GM12892 (cell line): ENCODE measurements at places on chromosomes 3 and 15.
A peak's percentile ranks its signal among the peaks of the same experiment; 100 is the strongest.

DNA sequence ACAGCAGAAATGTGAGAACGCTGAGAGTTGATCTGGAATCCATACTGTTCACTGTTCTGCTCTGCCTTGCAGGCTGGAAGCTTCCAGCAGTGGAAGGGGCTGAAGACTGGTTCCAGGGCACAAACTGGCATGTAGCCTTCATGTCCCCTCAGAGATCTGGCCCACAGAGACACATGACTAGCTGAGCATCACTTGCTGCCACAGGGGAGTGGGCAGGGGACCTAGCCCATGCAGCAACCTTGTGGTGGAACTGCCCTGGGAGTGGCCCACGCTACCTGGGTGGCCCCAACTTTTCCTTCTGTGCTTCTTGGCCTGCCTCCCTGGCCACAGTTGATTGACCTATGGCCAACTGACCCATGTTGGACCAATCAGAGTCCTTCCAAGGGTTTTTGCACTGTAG is 98.1 kb downstream of the TPRA1 start:
- DNase-seq = no peak

DNA sequence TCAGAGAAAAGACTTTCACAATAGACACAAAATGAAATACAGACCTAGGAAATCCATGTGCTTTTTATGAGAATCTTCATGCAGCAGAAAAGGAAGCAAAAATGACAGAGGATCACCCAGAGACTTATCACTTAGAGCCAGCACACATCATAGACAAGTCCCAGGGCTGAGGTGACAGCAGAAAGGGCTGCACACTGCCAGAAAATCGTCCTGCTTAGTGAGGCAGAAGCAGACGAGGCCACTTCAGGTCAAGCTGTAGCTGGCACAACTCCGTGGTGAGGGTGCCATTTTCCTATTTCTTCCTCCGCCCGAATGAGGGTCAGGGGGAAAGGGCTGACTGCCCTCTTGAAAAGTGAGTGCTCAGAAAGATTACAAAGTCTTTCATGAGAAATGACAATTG is 95.9 kb upstream of the TNIK start:
- DNase-seq = no peak

DNA sequence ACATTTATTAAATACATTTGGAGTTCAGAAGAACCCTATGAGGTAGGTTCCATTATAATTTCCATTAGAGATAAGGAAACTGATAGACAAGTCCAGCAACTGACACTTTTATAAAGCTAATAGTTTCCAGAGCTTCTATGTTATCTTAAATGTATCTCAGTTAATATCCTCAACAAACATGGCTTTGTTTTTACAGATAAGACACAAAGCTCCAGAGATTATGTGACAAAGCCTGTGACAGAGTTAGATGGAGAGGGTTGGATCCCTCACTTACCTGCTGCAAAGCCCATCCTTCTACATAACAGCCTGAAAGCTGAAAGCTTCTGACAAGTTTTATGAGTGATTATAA is 473 bp upstream of the COMMD2 start:
- no peak for DNase-seq

DNA sequence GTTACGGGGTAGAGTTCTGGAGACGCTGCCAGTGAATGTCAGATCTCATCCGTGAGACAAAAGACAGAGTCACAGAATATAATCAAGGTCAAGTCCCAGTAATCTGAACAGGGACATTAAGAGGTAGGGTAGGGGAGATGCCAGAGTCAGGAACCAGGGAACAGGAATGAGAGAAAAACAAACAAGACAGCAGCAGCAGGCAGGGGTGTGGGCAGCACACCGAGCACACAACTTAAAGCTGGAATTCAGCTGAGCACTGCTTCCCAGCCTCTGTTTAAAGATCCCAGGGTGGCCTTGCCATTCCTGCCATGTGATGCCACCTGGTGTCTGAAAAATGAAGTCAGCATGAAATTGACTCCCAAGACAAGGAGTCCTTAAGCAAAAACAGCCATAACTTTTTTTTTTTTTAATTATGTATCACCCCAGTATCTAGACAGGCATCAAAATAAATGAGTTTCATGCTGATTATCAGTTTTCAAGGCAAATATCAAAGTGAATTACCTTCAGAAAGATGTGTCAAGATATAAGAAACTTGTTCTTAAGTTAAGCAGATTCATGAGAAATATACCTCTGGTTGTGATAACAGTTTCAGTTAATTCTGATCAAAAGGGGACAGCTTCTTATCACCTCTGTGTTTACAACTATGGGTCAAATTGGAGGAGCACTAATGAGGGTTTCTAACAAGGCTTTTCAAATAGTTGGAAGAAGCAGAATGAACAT is 203.7 kb downstream of the SLC9A9 start:
- no peak for DNase-seq

GRCh38 chr3:126083511-126083912 is 412 bp downstream of the SLC41A3 start:
- DNase-seq = peak; percentile 64

GRCh38 chr3:160607826-160608225 is 42.5 kb upstream of the KPNA4 start:
- no peak for DNase-seq

DNA sequence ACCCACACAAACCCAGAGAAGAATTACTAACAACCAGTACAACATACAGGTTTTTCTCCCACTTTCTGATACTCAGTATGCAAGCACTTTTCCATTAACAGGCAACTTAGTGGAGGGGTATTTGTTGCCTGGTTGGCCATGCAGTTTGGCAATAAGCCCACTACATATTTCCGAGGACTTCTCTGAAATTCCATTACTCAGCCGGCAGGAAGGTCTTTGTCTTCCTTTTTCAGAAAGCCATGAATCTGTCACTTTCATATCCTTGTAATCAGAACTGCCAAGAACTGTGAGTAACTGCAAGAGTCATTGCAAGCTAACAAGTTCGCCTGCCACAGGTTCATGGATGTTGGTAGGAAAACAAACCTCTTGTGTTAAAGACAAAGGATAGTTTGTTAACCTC is 422.3 kb upstream of the ROBO1 start:
- DNase-seq = no peak

- no peak for DNase-seq
These were observed 80.7 kb upstream of the PCSK6 start for GRCh38 chr15:101570241-101570640.

GRCh38 chr3:55716611-55717225 is 229.6 kb upstream of the WNT5A start:
- DNase-seq = no peak

GRCh38 chr3:109257269-109257668 is 59.0 kb downstream of the DPPA2 start:
- no peak for DNase-seq

DNA sequence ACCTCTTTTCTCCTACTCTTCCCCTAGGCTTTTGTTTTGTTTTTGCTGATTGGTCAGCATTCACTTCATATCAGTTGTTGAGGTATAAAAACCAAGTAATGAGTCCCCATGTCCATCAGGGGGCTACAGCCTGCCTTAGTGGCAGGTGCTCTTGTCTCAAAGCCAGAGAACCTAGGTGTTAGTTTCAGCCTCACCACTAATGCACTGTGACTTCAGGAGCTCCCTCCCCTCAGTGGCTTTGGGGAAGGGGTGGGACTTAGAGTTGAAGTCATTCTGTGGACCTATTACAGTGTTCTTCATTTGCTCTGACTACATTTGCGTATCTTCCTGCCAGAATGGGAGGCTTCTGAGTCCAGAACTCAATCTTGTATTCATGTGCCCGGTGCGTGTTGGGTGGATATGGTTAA is 41.6 kb downstream of the NR2C2 start:
- DNase-seq = peak; percentile 42

DNA sequence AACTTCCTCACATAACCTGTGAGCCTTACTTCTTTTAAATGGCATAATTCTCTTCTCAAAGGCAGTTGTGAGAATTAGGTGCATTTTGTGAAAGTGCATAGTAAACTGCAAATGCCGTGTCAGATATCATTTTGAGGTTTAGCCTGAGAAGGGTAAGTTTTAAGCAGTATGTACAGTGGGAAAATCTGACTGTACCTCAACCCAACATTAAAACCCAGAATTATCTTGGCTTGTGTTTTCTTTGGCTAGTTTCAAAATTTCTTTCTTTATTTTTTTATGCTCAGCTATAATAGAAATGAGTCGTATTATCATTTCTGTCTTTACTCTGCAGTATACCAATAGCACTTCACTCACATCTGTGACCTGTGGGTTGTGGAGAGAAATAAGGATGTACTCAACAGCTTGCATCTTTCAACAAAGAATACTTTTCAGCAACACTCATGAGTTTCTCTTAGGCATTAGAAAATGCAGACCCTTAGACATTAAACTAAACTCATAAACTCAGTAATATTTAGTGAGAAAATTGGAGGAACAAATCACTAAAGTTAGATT is 65.7 kb downstream of the RASA2 start:
- no peak for DNase-seq

GRCh38 chr3:65889707-65890099 is 149.0 kb downstream of the MAGI1 start:
- DNase-seq = no peak

GRCh38 chr3:168865022-168865551 is 769.4 kb upstream of the GOLIM4 start:
- no peak for DNase-seq

- no peak for DNase-seq
These were observed 96.6 kb upstream of the GMNC start for GRCh38 chr3:190959077-190959476.

GRCh38 chr3:8853081-8853480 is 83.7 kb upstream of the OXTR start:
- no peak for DNase-seq

GRCh38 chr3:24944805-24945520 is 450.3 kb upstream of the THRB start:
- no peak for DNase-seq
